ENCODE measurements at places on chromosomes 5 and 9. TPM values are rescaled to one million over a fixed set of nuclear protein-coding genes. Genes with fewer than 3 reads are reported as not detected.

Gene OR1N1
- not detected for total RNA-seq

DNA sequence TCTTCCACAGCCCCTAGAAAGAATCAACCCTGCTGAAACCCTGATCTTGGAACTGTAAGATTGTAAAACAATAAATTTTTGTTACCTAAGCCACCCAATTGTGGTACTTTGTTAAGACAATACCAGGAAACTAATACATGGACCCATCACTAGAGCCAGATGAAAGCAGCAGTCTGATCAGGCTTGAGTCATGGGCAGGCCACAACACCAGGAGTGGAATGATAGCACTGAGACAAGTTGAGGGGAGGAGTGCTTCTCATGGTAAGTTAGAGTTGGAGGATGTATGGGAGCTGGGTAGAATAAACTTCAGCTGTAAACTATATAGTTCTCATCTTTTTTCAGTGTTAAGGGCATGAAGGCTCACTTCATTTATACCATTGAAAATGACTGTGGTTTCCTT, 164.4 kb upstream of the OR13F1 start:
- no peaks in the 10 kb centered on the region for H3K27me3 ChIP-seq
- H3K27ac ChIP-seq, result no peak overlapping the region
- no peak for DNase-seq
- no peaks in the 10 kb centered on the region for H3K36me3 ChIP-seq

DNA sequence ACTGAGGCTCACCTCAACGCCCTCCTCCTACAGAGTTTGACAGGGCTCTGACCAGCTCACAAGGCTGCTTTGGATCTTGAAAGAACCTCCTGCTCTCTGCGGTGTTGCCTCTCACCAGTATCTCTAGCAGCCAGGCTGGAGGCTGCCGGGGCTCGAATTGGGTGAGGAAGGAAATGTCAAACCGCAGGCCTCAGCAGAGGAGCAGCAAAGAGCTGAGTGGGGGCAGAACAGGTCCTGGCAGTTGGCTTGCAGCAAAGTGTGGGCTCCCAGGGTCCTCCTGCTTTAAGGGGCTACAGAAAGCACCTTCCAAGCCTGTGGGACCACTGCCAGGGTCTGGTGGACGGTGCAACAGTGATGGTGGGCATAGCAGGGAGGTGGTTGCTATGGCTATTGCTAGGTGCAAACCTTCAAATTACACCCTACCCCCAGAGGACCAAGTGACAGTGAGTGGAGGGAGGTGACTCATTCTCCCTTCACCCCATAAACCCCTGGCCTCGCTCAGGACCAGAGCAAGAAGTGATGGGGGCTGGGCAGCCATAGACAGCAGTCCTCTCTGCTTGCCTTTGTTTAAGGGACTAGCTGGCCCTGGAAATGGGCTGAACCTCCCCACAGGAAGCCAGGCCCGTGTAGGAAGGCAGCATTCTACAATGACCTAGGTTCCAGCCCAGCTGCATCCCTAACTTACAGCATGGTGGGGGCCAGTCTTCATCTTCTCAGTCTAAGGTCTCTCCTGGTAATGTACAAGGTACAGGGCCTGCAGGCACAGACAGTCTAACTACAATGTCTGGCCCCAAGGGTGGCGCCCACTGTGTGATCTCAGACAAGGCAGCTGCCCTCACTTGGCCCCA, 18.7 kb downstream of the LCP2 start:
- DNase-seq, result peak; percentile 51
- no peak overlapping the region for H3K4me3 ChIP-seq
- peak overlapping the region; percentile 42 for H3K27ac ChIP-seq
- no peaks in the 10 kb centered on the region for H3K27me3 ChIP-seq
- H3K36me3 ChIP-seq, result no peaks in the 10 kb centered on the region

GRCh38 chr5:62572918-62573514, 5.6 kb upstream of the LRRC70 start:
- peaks cover 2% of the 10 kb centered on the region for H3K36me3 ChIP-seq
- no peaks in the 10 kb centered on the region for H3K27me3 ChIP-seq
- peaks cover 21% of the 10 kb centered on the region for H3K4me1 ChIP-seq
- no peak overlapping the region for H3K4me3 ChIP-seq
- H3K27ac ChIP-seq, result no peak overlapping the region

GRCh38 chr5:54040804-54041203, 269.6 kb downstream of the ARL15 start:
- H3K27me3 ChIP-seq, result no peaks in the 10 kb centered on the region
- no peak overlapping the region for H3K27ac ChIP-seq
- H3K4me3 ChIP-seq, result no peak overlapping the region
- H3K4me1 ChIP-seq, result peaks cover 28% of the 10 kb centered on the region

Data from left ventricle myocardium inferior (tissue), 1 donor.